ENCODE measurements at places on chromosomes 2 and 18.
A peak's percentile ranks its signal among the peaks of the same experiment; 100 is the strongest.

DNA sequence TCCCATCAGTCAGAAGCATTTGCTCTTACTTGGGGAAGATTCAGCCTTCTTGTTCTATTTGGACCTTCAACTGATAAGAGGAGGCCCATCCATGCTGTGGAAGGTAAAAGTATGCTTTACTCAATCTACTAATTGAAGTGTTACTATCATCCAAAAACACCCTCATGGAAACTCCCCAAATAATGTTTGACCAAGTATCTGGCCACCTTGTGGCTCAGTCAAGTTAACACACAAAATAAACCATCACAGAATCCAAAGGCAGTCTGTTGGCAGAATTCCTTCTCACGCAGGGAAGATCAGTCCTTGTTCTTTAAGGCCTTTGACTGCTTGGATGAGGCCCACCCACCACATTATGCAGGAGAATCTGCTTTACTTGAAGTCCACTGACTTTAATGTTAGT is 531.2 kb upstream of the SMIM21 start:
- DNase-seq = no peak

DNA sequence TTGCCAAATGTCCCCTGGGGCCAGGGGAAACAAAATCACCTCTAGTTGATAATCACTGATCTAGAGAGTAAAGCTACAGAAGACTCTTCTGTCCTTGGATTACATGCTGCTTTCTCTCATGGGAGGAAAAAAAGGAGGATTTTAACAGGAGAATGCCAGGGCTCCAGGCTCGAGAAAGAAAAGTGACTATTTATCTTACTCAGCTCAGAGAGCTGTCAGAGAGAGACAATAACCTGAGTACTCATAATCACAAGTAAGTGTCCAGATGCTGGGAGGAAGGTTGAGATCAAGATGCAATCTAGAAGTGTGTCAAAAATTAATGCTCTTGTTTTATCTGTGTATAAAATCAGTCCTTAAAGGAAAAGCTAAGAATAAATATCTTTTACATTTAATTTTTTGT is 133.3 kb downstream of the PTRHD1 start:
- DNase-seq = no peak

- DNase-seq = no peak
Measured at GRCh38 chr2:10526281-10527000, 78.3 kb upstream of the ODC1 start.

DNA sequence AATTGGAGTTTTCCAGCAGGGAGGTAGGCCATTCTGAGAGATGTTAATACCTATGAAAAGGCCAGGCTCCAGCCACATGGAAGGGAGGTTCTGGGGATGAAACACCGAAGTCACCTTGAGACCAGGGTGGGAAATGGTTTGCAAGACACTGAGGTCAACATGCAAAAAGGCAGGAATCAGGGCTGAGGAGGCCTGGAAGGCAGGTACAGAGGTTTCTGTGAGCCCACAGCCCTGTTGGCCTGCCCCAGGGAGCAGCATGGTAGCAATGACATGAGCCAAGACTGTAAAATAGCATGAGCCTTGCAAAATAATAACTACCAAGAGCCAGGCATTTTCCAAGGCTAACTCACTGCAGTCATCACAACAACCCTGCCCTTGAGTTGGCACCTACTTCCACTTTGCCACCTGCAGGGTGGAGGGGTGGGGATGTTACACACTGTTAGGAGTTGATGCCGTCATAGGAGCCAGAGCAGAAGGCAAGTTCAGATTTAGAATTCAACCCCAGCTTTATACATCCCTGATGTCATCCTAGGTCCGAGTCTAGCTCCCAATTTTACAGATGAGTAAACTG is 61.3 kb downstream of the ZBTB7C start:
- no peak for DNase-seq

GRCh38 chr2:110126906-110127305 is 11.3 kb upstream of the MALL start:
- no peak for DNase-seq

- no peak for DNase-seq
Measured at GRCh38 chr2:6749962-6750361, 115.7 kb downstream of the CMPK2 start.

DNA sequence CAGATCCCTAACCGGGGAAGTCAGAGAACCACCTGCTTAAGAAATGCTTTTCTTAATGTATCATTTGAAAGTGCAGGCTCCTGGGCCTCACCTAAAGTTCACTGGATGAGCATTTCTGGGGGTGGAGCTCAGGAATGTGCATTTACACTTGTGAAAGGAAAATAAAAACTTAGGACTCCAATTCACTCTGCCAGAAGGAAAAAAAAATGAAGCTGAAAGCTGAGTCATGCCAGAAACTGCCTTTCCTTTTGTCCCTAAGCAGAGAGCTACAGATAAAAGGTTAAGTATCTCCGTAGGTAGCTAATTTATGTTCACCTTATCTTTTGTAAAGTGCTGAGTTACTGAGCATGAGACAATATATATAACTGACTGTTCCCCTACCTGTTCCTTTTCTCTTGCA is 229.5 kb upstream of the MEX3C start:
- no peak for DNase-seq

GRCh38 chr18:56267334-56267733 is 371.1 kb downstream of the TXNL1 start:
- no peak for DNase-seq

DNA sequence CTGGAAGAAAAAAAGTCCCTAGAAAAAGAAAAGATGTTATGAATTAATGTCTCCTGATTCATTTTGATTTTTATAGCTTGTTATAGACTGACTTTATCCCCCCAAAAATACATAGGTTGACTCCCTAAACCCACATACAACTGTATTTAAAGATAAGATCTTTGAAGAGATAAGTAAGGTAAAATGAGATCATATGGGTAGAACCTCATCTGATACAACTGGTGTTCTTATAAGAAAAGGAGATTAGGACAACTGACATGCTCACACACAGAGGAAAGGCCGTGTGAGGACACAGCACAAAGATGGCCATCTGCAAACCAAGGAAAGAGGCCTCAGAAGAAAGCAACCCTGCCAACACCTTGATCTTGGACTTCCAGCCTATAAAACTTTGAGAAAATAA is 117.5 kb downstream of the CD226 start:
- DNase-seq = no peak

DNA sequence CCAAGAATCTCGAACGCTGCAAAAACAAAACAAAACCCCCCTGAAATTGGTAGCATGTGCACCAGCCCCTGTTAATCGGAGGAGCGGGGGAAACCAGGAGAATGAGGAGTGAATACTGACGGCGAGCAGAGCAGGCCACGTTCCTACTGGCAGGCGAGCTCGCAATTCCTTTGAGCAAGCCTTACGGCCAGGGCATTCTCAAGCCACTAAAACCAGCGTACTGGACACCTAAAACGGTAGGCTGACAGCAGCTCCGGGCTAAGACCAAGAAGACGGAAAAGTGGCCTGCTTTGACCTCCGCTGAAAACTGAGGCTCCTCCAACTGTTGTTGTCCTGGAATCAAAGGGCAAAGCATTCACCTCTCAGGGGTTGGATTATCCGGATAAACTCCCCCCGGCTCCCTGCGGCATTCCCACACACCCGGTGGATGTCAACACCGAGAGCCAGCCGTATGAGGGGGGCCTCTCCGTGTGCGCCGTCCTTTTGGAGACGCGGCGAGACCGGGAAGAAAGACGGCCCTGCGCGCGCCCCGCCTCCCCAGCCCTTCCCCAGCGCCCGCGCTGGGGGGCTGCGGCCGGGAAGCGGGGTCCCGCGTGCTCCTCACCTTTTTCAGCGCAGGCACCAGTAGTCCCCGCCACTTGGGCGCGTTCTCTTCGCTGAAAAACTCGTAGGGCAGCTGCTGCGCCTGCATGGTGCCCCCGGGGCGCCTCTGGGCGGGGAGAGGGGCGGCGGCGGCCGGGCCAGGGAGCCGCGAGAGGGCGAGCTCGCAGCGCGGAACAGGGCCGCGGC is 925 bp downstream of the SOS1 start:
- DNase-seq = no peak

DNA sequence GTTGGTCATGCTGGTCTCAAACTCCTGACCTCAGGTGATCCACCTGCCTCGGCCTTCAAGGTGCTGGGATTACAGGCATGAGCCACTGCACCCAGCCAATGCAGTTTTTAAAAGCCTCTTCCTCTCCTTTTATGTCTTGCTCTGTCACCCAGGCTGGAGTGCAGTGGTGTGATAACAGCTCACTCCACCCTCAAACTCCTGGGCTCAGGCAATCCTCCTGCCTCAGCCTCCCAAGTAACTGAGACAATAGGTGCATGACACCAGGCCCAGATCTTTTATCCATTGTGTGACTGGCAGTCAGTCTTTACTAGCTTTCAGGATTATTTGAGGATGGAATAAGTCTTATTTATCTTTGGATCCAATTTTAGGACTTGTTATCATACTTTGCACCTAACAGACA is 13.2 kb downstream of the KCTD18 start:
- DNase-seq = no peak

- peak; percentile 96 for DNase-seq
Measured at GRCh38 chr18:23231340-23232021, 96.2 kb downstream of the CABLES1 start.

DNA sequence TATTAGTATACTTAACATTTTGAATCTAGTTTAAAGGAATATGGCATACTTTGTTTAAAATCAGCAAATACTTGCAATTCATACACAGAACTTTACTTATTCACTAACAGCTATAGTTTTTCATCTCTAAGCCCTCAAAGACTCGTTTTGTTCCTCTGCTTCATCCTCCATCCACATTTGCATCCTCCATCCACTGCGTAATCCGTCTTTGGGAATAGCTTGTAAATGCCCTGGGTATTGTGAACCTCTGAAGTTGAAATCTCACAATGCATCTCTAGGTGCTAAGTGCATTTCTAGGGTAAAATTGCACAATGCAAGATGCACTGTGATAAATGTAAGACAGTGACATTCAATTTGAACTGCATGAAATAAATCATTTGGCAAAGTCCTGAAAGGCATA is 115.8 kb upstream of the CDCA7 start:
- DNase-seq = no peak

DNA sequence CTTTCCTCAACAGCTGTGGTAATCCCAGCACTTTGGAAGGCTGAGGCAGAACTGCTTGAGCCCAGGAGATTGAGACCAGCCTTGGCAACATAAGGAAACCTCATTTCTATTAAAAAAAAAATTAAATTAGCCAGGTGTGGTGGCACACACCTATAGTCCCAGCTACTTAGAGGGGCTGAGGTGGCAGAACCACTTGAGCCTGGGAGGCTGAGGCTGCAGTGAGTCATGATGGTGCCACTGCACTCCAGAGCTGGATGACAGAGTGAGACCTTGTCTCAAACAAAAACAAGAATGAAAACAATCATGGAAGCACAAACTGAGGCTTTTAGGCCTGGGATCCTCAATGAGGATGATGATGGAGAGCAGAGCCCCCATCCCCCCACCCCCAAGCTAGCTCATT is 19.8 kb downstream of the GAREM1 start:
- no peak for DNase-seq

DNA sequence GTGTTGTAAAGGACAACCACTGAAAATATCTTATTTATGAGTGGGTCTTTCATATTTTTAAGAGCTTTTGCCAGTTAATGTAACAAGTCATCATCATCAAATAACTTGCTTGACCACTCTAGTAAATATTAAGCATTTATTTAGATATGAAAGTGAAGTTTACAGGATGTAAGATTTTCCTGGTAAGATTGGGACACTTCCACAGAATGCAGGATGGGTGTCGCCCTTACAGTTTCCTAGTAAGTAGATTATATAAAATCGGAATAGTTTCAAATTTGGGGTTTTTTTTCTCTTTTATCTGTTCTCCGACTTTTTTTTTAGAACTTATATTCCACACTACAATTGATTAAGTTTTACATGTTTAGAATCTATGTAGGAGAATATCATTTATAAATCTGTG is 14.8 kb upstream of the SLC40A1 start:
- no peak for DNase-seq

GRCh38 chr2:172439509-172439860 is 12.1 kb downstream of the ITGA6 start:
- no peak for DNase-seq

DNA sequence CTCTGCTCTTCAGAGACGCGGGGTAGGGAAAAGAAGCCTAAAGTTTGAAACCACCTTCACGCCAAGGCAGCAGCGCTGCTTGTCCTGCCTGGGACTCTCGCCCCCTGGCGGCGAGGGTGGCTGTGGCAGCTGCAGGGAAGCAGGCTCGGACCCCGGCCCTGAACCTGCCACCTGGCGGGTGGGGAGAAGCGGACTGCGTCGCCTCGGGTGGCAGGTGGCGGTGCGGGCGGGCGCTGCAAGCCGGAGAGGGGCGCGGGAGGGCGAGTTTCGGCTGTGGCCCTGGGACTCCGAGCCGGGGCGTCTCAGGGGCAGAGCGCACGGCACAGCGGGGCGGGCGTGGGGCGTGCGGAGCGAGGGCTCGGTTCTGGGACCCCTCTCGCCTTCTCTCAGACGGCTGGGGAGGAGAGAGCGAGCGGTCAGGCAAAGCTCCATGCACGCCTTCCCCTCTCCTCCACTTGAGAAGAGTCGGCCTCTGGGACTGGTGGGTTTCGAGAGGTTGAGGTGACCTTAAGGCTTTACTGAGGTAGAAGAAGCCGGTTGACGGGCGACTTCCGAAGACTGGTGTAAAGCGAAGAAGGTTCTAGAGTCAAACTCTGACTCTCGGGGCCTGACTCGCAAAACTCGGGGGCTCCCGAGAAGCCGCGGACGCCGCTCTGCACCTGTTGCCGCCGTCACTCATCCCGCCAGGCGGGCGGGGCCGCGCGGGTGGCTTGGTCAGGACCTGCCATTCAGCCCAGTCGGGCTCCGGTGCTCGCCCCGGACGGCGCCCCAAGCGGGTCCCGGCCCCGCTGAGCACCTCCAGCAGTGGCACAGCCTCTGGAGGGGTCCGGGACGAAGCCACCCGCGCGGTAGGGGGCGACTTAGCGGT is 1.1 kb upstream of the BOLL start:
- no peak for DNase-seq

DNA sequence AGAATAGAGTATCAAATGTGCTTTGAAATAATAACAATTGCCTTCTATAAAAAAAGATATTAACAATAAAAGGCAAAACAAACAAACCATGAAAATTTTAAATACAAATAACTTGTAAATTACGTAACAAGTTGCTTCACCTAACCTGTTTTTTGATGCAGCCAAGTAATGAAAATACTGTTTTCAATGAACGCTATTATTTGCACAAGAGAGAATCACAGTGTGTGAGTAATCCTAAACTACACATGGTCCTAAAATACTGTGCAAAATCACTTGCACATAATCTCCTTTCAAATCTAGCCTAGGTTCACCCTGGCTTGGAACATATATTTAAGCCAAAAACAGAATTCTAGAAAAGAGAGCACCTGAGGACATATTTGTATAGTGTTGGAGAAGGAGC is 98.9 kb downstream of the CCDC148 start:
- DNase-seq = no peak
